ENCODE measurements at places on chromosomes 2 and 18.

DNA sequence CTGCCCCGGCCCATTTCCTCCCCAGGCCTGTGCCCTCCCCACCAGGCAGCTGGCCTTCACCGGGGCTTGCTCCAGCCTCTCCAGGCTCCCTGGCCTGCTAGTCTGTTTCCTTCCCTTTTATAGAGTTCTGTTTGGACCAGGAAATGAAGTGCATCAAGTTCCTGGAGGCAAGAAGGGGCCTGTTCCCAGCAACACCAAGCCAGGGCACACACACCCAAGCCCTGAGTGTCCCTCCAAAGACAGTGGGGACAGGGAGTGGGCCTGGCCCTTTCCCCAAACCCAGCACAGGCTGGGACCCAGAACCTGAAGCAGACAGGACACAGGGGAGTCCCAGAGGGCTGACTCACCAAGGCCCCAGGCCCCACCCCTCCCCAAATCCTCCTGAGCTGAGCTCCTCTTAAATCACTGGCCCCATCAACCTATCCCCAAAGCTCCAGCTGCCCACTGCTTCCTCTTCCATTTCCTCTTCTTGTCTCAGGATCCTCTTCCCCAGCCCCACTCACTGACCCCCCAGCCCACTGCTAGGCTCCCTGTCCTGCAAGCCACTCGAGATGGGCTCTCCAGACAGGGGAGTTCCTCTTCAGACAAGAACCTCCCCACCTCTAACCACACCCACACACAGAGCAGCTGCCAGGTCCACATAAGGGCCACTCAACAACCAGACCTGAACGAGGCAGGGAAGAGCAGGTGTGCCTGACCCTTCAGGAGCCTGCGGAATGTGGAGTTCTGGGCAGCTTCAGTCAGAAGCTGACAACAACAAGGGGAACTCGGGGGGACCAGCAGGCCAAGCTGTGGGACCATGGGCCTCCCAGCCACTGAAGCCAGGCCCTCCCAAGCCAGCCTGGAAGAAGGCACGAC lies 74.2 kb downstream of the TNS1 start:
- DNase-seq, result no peak

- no peak for DNase-seq
These were observed 1.8 kb downstream of the REL start for GRCh38 chr2:60882971-60883753.

- no peak for DNase-seq
These were observed 151.1 kb upstream of the RIOK3 start for GRCh38 chr18:23301972-23302371.

GRCh38 chr2:64975232-64975821 lies 13.9 kb upstream of the SLC1A4 start:
- no peak for DNase-seq

DNA sequence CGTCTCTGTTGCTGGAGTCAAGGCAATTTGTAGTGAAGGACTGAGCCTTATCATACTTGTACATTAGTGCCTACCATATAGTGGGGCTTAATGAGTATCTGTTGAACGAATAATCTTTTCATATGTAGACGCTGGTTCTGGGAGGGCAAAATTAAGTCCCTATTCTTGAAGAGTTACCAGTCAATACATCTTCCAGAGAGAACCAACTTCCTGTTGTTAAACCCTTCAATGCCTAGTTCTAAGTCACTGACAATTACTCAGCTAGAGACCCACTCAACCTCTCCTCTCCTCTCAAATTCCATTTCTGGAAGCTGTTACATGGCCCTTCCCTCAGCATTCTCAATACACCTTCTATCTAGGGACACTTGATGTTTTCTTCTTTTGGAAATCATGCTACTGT lies 1.1 kb upstream of the MOB4 start:
- no peak for DNase-seq

DNA sequence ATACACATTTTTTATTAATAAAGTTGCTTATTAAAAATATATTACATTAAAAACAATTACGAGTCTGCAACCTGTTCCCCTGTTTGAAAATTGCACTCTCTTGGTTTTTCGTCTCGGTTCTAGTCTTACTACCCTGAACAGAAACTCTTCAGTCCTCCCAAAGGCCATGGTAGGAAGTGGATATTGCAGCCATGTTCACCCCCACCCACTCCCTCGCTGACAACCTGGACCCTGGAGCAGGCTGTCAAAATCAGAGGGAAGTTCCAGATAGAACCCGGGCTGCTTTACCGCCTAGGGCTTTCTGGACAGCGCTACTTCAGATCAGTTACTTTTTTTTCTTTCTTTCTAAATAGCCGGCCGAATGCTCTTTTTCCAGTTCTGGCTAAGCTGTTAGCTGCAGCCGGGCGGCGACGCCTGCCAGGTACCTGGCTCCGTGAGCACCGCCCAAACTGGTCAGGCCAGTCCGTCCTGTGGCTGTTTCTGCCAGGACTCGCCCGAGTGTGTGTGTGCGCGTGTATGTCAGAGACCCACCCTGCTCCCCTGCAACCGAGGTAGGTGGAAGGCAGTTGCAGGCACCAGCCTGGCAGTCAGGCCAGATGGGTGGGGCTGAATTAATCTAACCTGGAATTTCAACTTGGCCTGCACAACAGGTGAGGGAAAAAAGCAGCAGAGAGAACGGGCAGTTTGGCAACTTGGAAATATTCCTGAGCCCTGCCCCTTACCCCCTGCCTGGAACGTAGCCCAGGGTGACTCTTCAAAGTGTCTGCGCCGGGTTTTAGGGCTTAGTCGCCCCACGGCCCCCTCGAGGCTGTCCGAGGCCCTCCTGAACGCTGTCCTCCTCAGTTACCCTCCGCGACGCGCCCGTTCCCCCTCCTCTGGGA lies 1.1 kb upstream of the TET3 start:
- no peak for DNase-seq

- no peak for DNase-seq
These were observed 38.3 kb downstream of the DHRS9 start for GRCh38 chr2:169107645-169108044.

- DNase-seq, result no peak
These were observed 154.1 kb downstream of the SMAD7 start for GRCh38 chr18:48796491-48797205.

GRCh38 chr2:70412294-70413070 lies 110.6 kb upstream of the FAM136A start:
- DNase-seq, result no peak

DNA sequence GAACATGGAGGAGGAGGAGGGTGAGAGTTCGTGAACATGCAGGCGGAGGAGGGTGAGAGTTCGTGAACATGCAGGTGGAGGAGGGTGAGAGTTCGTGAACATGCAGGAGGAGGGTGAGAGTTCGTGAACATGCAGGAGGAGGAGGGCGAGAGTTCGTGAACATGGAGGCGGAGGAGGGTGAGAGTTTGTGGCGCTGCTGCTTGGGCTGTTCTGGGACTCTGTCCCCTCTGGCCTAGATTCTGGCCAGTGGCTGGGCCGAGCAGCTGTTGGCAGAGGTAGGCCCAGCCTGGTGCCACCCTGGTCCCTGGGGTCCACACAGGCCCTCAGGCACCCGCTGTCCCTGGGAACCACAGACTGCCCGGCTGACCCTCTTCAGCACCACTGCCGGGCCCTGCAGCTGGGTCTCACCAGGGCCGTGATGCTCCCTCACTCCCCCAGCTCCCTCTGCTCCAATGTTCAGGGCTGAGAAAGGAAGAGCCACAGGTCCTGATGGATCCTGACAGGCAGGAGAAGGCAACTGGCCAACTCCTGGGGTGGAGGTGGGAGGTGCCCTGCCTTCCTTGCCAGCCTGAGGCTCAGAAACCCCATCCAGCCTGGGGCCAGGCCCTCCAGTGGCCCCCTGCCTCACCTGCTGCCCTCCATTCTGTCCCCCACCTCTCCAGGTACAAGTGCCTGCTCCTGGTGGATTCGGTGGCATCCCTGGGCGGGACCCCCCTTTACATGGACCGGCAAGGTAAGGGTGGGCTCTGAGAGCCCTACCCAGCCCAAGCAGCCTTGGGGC lies 3.9 kb downstream of the AGXT start:
- DNase-seq, result no peak

- no peak for DNase-seq
These were observed 122.0 kb upstream of the COPS8 start for GRCh38 chr2:236963631-236964182.

DNA sequence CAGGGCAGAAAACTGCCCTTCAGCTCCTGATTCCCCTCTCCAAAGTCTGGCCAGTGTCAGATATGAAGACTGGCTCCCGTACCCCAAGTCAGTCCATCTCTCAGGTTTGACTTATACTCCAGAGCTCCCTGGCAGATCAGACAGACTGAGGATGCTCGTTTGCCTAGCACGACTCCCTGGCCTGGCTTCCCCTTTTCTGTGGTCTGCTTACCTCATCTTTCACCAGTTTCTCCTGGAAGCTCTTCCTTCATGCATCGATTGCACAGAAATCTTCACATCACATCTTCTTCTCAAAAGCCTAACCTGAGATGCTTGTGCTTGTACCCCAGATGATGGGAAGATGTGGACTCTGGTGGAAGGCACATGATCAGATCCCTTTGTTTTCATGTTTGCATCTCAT lies 387.9 kb upstream of the POU3F3 start:
- no peak for DNase-seq

GRCh38 chr18:13222856-13223281 lies 4.3 kb downstream of the LDLRAD4 start:
- DNase-seq, result no peak

All from activated CD4-positive, alpha-beta T cell treated with anti-CD3 and anti-CD28 coated beads, Interleukin-2, amount 50 U/mL, for 1 hour (primary cell).